Fibroblast of skin of right biceps (primary cell): ENCODE measurements at places on chromosomes 6 and 20.

DNA sequence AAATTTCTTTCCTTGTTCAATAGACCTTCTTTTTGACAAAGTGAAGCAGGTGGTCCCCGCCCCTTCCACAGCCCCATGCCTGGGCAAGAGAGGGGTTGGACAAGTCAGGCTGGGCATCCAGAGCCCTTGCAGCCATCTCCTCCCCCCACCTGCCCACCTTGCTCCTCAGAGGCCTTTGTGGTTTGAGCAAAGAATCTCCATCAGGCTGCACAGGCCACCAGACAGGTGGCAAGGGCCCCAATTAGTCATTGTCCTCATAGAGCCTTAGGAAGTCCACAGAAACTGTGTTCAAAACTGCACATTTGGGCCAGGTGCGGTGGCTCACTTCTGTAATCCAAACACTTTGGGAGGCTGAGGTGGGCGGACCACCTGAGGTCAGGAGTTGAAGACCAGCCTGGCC lies 1.5 kb upstream of the MAPK13 start:
- DNase-seq = no peak

DNA sequence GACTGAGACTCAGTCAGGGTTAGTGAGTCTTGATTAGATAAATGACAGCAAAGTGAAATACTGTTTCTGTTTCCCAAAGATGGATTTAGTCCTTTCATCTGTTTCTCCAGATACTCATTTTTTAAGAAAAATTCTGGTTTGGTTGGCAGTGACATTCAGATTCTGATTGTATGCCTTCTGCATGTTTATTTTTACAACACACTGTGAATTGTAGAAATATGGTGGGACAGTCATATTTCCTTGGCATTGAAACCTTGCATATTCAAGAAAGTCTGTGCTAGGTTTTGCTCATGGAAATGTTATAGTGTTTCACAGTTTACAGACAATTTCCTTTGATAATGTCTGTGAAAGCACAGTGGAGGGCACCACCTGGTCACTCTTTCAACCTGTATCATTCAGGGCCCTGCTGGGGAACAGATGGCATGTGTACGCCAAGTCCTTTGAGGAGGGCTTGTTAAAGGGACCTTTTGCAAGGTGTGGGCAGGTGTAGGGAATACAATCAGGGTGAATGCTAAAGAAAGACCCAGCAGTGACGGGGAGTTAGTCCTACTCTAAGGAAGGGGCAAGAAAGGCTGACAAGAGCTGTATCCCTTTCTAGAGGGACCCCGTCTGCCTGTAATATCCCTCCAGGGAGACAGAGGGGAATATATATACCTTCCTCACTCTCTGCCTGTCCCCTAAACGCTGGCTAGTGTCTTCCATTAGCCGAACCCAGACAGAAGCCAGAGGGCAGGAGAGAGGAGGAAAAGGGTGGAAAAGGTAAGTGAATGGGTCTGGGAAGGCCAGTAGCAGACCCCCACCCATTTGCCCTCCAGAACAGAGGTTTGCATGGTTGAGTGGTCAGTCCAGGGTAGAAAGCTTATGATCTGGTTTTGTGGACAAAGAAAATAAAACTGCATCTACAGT lies 10.2 kb downstream of the PLCB4 start:
- DNase-seq = no peak

DNA sequence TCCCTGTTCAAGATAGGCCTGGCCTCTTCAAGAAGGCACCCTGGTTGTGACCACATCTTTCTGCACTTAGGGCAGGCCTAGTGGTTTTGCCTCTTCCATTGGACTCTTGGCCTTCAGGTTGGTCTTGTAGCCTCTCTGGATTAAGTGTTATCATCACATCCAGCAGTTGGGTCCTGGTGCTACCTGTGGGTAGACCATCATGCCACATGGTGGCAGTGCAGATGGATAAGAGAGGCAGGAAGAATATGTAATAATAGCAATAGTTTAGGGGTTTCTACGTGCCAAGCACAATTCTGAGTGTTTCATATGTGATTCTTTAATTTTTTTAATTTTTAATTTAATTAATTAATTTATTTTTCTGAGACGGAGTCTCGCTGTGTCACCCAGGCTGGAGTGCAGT lies 28.5 kb upstream of the SNRPB2 start:
- DNase-seq = peak; percentile 1

- DNase-seq = no peak
These were observed 91.8 kb upstream of the SNX9 start for GRCh38 chr6:157731221-157731620.

DNA sequence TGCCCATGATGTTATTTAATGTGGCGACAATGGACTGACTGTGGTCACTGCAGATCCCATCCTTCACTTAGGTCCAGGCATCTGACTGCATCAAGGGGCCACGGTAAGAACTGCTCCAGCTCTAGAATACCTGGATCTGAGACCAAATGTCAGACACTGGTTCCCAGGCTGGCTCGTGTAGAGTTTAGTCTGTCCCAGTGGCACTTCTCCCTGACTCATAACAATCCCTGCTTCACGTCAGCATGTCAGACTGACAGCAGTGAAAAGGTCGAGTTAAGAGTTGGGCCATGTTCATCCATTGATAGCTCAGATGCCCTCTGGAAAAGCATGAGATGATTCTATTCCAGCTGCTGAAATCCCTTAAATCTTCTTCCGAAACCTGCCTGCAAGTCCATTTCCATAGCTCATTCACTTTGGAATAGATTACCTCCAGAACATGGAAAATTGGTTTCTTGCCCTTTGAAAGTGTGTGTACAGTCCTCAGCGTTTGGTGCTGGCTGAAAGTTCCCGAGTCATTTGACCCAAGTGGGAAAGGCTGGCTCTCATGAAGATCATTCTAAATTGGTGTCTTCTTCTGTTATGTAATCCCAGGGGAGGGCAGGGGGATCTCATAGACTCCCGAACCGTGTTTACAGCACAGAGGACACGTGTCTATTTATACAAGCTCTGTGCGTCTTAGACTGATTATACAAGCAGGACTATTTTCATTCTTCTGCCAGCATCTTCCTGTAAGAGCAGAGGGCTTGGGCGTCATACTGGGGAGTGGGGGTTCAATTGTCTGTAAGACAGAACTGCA lies 160.8 kb downstream of the ZDHHC14 start:
- DNase-seq = no peak

- DNase-seq = no peak
These were observed 71.4 kb upstream of the PCSK2 start for GRCh38 chr20:17155401-17155800.

DNA sequence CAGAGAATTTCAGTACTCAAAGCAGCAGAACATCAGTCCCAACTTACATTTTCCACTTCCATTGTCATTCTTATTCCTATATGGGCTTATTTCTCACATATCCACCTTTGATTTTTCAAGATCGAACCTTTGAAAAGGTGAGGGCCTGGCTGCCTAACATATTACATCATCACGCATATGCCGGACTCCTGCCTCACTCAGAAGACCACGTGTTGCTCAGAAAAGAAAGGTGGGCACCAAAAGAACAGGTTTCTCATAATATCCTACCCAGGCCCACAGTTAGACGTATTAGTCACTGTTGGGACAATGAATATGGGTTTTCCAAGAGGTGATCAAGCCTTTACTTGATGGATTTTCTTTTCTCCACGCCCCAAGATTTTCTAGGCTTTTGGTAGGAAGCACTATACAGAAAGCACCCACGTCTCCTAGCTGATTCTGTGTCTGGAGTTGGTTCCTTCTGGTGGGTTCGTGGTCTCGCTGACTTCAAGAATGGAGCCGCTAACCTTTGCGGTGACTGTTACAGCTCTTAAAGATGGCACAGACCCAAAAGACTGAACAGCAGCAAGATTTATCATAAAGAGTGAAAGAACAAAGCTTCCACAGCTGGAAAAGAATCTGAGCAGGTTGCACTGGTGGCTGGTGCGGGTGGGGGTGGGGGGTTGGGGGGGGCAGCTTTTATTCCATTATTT lies 168.9 kb downstream of the ATXN1 start:
- no peak for DNase-seq

DNA sequence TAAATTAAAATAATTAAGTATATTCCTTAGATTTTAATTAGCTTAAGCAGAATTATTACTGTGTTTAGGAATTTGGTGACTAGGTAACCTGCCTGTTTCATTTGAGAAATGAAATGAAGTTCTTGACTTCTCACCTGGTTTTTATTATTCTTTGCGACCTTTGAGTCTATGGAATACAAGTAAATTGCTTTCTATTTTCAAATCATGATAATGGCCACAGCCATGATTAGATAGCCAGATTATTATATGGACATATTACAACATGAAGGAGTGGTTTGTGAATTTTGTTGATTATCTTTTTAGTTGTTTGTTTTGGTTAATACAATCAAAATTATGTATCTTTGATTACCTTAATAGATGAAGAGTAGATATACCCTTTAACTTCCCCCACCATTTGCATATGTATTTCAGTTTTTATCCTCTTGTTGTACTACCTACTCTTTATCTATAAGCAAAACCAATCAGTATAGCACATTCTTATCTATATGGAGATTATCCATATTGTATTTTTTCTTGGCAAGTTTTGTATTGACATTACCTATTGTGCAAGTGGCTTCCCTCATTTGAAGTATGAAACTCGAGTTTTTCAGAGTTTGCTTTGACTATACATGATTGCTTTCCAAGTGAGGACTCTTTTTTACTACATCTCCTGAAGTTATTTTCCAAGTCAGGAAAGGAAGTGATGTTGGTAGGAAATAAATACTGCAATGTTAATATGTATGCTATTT lies 47.9 kb downstream of the CD2AP start:
- DNase-seq = no peak

DNA sequence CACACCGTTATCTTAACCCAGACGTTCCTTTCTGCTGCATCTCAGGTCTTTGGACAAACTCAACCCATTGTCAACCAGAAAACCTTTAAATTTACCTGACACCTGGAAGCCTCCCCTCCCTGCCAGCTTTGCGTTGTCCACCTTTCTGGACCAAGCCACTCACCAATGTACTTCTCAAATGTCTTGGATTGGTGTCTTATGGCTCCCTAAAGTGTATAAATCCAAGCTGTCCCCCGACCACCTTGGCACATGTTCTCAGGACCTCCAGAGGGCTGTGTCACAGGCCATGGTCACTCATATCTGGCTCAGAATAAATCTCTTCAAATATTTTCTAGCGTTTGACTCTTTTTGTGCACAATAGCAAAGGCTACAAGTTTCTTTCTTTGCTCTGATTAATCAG lies 250.0 kb downstream of the DLL1 start:
- no peak for DNase-seq

GRCh38 chr6:91490671-91491301 lies 903.9 kb upstream of the MAP3K7 start:
- DNase-seq = no peak

DNA sequence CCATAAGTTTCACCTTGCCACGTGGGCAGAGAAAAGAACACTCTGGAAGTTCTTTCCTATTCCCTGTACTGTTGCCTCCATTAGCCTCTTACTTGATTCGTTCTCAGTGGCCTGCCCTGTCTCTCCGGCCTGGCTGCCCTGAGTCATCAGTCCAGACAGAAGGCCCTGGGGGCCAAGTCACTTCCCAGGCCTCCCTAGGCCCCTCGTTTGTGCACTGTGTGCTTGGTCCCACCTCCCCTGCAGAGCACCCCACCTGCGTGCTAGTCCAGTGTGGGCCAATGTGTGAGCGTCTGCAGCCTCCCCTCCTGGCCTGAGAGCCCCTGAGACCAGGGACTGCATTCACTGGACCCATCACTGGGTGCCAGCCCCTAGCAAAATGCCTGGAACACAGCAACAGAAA lies 191.2 kb upstream of the RREB1 start:
- DNase-seq = no peak

- no peak for DNase-seq
These were observed 6.6 kb downstream of the SENP6 start for GRCh38 chr6:75608304-75608703.

GRCh38 chr6:5204376-5204775 lies 56.4 kb downstream of the LYRM4 start:
- no peak for DNase-seq

DNA sequence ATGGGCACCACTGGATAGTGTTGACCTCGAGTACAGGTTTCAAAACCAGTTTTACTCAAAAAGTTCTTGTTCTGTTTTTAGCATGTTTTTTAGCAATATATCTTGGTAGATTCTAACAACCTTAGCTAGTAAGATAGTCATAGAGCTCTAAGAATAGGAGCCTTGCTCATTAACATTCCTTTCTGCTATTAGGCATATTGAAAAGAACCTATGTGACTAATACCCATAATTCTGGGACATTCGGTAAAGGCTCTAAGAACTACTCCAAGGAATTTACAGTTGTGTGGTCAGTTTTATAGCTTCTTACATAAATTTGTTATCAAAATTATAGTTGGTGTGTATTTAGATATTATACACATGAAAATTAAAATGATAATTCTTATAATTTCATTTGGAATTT lies 11.6 kb downstream of the SLC9A8 start:
- peak; percentile 46 for DNase-seq

DNA sequence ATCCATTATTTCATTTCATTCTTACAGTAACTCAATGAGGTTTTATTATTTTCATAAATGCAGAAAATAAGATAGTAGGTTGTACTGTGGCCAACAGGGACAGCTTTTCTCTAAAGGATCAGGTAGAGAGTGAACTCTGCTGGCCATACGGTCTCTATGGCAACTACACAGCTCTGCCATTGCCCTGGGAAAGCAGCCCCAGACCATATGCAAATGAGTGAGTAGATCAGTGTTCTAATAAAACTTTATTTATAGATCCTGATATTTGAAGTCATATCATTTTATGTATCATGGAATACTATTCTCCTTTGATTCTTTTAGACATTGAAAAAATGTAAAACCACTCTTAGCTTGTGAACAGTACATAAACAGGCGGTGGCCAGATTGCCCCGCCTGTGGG lies 192.5 kb upstream of the RREB1 start:
- DNase-seq = no peak

GRCh38 chr6:13177664-13178063 lies 150.7 kb downstream of the TBC1D7 start:
- DNase-seq = no peak

GRCh38 chr20:57905448-57905847 lies 195.6 kb upstream of the PMEPA1 start:
- DNase-seq = no peak

GRCh38 chr6:144349690-144350527 lies 64.8 kb downstream of the UTRN start:
- peak; percentile 52 for DNase-seq

DNA sequence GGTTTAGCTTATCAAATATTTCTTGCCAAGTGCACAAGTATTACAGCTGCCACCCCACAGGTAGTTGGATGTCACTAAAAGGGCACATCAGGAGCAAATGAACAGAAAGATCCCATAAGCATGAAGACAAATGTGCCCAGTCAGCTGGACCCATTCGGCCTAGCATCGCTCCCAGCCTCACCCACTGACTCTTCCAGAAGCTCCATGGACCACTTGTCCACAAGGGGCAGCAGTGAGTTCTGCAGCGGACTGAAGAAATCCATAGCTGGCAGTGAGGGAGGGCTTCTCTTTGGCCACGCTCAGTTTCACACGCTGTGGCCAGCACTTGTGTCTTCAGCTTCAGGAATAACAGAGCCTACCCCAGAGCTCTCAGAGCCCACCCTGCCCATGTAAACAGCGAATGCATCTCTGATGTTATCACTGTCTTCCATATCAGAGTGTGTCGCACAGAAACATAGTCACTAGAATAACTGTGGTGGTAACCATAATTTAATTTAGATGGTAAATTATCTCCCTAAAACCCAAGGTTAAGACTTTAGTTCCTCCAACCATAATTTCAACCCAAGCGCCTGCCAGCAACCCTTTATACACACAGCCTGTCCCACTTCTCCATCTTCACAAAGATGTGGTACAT lies 15.8 kb downstream of the CGA start:
- peak; percentile 53 for DNase-seq

GRCh38 chr20:39674842-39675241 lies 712.7 kb downstream of the DHX35 start:
- DNase-seq = no peak
